Stomach (tissue), 19 donors: ENCODE measurements at places on chromosomes 4 and X.

DNA sequence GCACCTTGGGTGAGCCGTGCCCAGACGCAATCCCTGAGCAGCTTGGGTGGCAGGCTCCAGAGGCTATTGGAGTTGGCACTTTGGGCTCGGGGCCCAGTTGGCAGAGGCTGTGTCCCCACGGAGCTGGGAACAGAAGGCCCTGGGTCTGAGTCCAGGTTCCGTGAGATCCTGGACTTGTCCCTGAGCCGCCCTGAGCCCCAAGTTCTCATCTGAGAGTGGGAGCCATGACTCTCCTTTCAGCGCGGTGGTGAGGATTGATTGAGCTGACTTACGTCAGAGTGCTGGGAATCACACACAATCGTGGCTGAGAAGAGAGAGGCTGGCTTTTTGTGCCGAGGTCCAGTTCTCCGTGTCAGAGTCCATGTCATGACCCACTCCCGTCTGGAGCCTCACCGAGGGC, 98.0 kb downstream of the PSAPL1 start:
- DNase-seq: no peak

DNA sequence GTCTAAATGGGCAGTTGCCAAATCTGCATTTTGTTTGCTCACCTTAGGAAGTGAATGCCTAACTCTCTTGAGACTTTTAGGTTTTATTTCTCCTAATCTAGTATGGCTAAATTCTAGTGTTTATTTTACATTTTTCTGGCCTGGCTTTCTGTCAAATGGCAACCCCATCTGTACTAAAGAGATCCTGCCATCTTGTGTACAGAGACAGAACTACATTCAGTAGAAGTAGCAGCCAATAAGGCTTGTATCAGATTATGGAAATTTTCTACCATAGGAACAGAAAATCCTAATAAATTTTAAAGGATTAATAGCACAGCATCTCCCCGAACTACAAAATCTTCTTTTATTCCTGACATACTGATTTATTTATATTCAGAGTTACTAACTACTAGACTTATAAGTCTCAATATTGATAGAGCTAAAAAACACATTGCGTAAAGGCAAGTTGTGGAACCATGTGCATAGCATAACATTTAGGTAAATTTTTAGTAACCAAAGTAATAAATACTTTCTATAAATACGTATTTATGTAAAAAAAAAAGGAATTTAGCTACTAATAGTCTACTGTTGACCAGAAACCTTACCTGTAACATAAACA, 45.5 kb downstream of the TMEM144 start:
- DNase-seq: no peak

- no peak for DNase-seq
These were observed 3.7 kb downstream of the DOCK11 start for GRCh38 chrX:118499295-118499694.

- DNase-seq: no peak
These were observed 9.0 kb downstream of the ZNF827 start for GRCh38 chr4:145929415-145930178.

DNA sequence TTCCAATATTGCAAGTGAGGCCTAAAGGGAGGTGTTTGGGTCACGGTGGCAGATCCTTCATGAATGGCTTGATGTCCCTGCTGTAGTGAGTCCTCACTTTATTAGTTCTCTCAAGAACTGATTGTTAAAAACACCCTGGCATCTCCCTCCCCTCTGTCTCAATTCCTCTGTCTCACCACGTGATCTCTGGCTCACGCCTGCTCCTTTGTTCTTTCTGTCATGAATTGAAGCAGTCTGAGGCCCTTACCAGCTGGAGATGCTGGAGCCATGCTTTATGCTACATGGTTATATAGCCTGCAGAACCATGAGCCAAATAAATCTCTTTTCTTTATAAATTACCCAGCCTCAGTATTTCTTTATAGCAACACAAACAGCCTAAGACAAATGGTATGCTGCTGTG, 980.7 kb upstream of the GRIA3 start:
- no peak for DNase-seq

- DNase-seq: peak; percentile 31
These were observed 155.8 kb downstream of the ANTXR2 start for GRCh38 chr4:79917246-79917645.
